ENCODE measurements at places on chromosomes 3 and 15.
A peak's percentile ranks its signal among the peaks of the same experiment; 100 is the strongest.

GRCh38 chr15:50162969-50163718 is 18.9 kb upstream of the SLC27A2 start:
- DNase-seq = no peak

DNA sequence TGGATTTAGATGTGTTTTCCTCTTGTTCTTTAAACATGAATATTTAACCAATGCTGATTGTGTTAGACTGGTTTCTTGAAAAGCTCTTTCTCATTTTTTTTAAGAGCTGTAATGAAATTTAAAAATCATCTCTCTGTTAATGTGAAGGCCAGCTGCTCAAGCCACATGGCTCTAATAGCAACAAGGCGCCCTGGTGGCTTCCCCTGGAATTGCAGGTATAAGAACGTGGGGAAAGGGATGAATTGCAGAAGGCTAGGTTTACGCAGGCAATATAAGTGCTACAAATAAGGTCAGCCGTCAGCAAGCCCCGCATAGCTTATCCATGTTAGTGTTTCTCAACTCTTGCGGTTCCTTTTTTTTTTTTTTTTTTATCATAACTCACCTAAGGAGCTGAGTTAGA is 108.5 kb downstream of the SAMMSON start:
- DNase-seq = no peak

DNA sequence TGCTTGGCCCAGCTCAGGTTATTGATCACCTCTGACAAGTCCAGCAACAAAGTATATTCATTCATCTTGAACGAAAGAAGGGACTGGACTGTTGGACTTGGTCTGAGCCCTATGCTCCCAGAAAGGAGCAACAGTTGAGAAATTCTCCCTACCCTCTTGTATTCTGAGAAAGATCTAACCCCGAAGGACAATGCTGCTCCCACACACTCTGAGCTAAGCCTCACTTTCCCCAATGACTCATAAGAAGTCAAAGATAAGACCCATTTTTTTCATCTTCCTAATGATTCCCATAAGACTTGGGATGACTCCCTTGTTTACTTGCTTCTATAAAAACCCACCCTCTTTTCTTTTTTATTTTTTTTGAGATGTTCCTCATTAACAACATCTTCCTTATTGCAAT is 549.4 kb upstream of the MDFIC2 start:
- DNase-seq = no peak

GRCh38 chr3:119955972-119956371 is 138.3 kb downstream of the GSK3B start:
- DNase-seq = no peak

- no peak for DNase-seq
These were observed 21.0 kb upstream of the CHCHD6 start for GRCh38 chr3:126683069-126683468.

DNA sequence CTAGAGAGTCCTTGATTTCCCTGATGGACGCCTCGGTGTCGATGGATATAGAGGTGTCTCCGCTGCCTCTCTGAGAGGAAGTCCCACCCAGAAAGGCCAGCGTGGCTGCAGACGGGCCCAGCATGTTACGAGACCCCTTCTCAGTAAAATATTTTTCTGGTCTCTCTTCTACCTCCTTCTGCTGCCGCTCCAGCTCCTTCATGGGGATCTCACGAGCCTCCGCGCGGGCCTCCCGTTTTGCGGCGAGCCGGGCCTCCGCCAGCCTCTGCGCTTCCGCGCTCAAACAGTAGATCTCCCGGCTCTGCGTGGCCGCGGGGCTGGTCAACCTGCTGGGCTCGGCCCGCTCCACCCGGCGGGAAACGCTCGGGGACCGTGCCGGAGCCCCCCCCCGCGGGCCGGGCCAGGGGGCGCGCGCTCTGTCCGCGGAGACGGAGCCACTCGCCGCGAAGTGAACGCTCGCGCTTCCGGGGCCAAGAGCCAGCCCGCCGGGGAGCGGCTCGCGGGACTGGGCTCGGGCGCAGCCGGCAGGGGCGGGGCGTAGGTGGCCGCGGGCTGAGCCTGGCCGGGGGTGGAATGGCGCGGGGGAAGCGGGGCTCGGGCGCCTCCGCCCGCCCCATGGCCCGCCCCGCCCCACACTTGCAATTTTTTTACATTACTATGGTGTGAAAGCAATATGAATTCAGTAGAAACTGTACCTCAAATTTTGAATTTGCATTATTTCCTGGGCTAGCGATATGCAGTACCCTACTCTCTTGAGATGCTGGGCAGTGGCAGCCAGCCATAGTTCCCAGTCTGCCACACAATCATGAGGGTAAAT is 10.2 kb upstream of the KCNMB3 start:
- DNase-seq = peak; percentile 65

DNA sequence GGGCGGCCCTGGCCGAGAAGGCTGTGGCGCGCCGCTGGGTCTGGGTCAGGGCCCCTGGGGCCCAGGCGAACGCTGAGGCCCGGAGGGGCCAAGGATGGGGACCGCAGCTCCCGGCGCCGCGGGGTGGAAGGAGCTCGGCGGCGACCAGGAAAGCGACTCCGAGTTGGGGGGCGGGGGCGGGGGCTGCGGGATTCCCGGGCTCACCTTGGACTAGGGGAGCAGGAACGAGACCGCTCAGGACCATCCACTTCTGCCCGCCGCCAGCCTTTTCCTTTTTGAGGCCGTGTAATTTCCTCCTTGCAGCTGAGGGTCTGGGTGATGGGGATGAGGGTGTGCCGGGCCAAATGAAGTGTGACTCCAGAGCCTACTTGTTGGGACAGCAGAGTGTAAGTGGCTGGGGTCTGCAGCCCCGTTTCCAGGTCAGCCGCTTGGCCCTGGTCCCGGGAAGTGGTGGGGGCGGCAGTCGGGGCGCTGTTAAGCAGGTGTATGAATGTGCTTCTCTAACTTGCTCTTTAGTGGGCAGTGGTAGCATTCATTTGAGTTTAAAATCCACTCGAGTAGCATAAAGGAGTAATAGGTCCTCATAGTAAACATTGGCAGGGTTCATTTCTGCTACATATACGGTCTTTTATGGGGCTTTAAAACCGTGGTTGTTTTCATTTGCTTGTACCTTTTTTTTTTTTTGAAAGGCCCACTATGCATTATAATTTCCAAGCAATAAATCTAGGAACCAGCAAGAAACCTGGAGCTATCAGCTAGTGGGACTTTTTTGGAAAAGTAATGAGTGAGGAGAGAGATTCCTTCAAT is 717 bp downstream of the PXK start:
- peak; percentile 62 for DNase-seq

DNA sequence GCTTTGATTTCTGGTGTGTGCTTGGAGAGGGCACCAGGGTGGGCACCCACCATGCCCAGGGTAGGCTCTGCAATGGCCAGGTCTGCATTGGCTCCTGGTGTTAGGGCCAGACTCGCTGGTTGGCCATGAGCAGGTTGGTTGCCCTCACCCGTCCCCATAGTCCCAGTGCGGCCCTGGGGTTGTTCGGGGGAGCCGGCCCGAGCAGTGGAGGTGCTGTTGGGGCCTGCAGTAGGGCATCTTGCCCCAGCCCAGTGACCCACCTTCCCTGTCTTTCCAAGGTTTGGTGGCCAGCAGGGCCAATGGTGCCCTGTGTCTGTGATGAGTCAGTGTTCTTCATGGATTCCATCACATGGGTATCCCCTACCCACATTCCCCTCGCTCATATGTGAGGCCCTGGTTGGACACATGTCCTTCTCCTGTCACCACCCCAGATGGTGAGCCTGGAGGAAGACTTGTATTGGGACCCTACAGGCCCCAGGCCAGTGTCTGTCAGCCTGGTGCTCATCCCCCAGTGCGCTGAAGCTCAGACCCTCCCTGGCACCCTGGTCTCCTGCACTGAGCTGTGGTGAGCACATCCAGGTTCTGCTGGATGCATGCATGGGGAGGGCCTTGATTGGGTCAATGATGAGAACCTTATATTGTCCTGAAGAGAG is 190.1 kb downstream of the UBE3A start:
- DNase-seq = no peak

DNA sequence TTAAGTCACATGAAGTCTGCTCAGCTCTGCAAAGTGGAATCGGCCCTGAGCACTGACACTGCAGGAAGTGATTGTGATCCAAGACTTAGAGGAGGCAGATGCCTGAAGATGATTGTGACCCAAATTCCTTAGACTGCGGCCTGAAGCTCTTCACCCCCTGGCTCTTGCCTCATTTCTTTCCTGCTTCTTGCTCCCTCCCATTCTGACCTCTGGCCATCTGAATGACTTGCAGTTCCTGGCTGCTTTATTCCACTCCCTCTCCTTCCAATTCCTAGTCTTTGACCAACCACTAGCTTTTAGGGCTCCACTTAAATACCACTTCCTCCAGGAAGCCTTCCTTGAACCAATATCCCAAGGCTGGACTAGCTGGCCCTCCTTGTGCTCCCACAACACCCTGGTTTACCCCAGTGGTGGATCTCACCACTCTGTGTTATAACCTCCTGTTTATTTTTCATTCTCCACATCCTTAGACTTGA is 9.9 kb upstream of the EPB42 start:
- peak; percentile 82 for DNase-seq

- DNase-seq = no peak
These were observed 12.4 kb upstream of the SEC62 start for GRCh38 chr3:169954142-169954756.

GRCh38 chr3:152405915-152406802 is 137.4 kb downstream of the MBNL1 start:
- peak; percentile 48 for DNase-seq

DNA sequence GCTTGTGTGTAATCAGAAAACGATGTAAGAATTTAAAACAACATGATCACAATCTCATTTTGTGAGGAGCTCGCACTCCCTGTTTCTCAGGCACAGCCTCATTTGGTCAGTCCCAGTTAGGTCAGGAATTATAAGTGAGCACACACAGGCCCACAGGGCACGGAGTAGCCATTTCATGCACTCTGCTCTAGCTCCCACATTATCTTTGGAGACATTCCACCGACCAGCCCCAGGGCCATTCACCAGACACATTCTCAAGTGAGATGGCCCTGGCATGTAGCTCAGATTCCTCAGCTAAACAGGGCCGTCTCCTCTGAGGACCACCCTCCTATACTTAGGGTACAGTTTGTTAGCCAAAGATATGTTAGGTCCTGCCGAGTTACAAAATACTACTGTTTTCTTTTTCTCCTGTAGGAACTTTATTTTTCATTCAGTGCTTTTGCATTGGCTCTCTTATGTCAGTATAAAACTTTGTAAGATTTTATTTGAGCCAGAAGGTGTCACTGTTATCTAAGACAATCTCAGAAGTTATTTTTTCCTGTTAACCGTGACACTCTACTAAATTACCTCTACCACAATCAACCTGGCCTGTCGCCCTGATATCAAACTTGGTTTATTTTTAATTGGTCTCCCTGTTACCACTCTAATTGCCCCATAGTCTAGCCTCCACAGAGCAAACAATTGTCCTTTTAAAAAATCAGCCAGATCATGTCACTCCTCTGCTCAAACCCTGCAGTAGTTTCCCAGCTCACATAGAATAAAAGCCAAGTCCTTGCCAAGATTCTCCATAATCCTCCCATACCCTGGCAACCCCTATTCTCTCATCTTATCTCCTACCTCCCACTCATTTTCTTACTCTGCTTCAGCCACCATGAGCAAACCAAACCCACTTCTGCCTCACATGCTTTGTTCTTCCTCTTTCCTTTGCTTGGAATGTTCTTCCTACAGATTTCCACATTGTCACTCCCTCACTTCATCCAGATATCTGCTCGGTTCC is 105.7 kb downstream of the PPP2R3A start:
- no peak for DNase-seq

All from common myeloid progenitor, CD34-positive (primary cell).